ENCODE measurements at places on chromosomes 12 and 14.

- DNase-seq, result no peak
Measured at GRCh38 chr12:91332302-91332701, 149.7 kb upstream of the DCN start.

DNA sequence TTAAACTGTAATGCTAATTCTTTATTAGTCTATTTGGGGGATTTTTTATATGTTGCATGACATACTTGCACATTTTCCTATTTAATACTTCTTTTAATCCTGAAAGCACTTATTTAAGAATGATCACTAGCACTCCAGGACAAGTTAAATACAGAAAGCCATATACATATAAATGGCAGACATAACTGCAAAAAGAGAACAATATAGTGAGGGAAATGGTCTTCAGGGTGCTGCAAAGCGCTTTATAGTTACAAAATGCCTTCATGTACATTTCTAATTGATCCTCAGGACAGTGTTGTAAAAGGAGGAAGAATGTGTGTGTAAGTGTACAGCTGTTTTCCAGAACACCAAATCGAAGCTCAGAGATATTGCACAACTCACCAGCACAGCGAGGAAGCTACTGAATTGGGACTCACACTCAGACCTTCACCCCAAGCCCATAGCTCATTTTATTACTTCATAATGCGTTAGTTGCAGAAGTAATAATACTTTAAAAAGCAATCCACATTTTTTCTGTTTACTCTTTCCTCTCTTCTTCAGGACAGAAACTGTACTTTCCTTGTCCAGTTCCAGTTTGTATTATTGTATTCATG is 428.2 kb downstream of the RAD51B start:
- no peak for DNase-seq

- no peak for DNase-seq
Measured at GRCh38 chr12:50276068-50276467, 7.3 kb downstream of the LIMA1 start.

GRCh38 chr12:113075137-113075683 is 18.7 kb downstream of the DTX1 start:
- no peak for DNase-seq

DNA sequence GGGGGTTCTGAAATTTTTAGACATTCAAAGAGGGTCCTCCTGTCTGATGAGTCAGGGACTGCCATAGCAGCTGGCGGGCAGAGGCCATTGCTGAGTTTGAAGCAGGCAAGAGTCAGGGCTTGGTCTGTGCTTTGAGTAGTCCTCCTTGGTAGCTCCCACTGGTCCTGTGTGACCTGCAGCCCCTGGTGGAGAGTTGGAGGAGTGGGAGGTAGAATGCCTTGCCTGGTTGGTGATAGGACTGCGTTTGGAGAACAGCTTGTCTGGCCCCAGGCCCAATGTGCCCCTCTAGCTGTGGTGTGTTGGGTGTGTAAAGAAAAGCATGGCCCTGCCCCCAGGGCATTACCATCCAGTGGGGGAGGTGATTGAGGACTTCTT is 116.7 kb downstream of the BEGAIN start:
- DNase-seq, result no peak

DNA sequence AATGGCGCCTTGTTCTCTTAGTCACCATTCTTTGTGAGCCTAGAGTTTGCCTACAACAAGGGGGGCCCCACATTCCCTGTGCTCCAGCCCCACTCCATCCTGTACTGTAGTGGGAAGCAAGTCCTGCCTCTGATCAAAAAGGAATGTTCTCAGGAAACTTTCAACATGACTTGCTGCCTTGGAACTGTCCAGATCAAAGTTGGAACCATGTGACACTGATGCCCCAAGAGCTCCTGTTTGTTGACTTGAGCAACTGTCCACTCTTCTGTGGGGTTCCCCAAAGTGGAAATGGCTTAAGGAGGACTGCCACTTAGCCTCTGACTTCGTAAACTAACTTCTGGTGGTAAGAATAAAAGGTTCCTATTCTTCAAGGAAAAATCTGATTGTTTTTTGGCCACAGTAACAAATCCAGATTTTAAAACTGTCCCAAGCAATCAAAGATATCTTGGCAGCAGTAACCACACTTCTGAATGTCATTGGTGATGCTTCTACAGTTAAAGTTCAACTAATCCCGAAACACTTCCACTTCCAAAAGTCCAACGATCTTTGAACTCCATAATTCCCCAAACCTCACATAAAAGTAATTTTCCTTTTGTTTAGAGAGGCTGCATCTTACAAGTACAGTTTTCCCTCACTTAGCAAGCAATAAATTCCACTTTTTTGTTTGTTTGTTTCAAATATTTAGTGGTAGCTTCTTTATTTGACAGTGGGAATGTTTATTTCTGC is 67.2 kb downstream of the PAH start:
- DNase-seq, result no peak

DNA sequence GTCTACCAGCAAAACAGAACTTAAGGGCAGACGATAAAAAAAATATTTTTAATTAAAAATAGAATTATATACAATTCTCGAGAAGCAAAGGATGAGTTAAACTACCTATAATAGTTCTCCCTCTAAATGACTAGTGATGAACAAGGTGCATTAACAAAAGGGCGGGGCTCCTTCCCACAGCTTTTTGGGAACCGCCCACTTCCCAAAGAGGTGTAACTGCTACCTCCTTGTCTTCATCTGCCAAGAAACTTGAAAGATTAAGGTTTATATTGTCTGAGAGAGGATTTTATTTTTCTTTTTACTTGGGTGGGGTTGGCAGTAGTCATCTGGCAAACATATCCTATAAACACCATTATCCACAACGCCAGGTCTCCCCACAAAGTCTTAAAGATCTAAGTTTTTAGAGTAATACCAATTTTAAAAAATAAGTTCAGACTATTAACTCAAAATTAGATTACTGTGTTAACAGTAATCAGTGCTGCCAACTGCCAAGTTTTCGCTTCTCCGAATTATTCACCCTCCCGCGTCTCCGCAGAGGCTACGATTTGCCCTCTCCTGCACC is 938 bp downstream of the RALGAPA1 start:
- DNase-seq, result no peak

- DNase-seq, result no peak
Measured at GRCh38 chr14:96176275-96176674, 28.4 kb upstream of the BDKRB2 start.

GRCh38 chr12:98259693-98260092 is 255.7 kb upstream of the TMPO start:
- DNase-seq, result no peak

All from activated CD4-positive, CD25-positive, alpha-beta regulatory T cell (primary cell).